Activated CD4-positive, CD25-positive, alpha-beta regulatory T cell treated with anti-CD3 and anti-CD28 coated beads, Interleukin-2, amount 50 U/mL, for 24 hours (primary cell): ENCODE measurements at places on chromosomes 2 and 18.

- no peak for ATAC-seq
Measured at GRCh38 chr18:12766986-12767433, 64.2 kb downstream of the PSMG2 start.

DNA sequence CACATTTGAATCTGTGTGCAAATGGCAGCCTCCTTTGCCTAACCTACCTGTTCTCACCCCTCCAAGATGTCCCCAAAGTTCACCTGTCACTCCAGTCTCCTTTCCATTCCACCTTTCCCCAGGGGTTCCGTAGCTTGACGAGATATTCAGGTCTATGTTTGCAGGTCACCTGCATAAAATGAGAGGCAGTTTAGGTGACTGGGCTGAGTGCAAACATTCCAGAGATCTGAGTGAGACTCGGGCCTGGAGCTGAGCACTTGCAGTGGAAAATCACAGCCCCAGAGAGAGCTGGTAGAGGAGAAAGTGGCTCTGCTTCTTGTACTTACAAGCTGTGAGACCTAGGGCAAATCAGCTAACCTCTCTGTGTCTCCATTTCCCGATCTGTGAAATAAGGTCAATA is 20.1 kb downstream of the CAPN14 start:
- no peak for ATAC-seq

- no peak for ATAC-seq
Measured at GRCh38 chr2:160575368-160575767, 81.8 kb upstream of the RBMS1 start.

- ATAC-seq: no peak
Measured at GRCh38 chr2:47254464-47254863, 99.4 kb upstream of the STPG4 start.

DNA sequence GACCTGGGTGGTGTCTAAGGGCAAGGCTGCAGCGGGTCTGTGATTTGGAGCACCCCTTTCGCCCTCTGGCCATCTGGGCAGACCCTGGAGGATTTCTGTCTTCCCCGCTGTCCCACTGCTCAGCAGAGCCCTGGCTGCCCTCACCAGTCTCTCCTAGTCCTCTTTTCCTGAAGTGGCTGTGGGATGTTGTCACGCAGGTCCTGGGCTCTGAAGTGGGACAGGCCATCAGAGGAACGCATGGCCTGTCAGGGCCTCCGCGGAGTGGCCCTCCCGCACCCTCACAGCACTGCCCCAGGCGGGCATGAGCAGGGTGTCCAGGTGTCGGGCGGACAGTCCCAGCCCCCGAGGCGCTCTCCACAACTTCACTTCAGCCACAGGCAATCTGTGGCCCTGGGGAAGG is 1.1 kb upstream of the TMEM185B start:
- no peak for ATAC-seq

DNA sequence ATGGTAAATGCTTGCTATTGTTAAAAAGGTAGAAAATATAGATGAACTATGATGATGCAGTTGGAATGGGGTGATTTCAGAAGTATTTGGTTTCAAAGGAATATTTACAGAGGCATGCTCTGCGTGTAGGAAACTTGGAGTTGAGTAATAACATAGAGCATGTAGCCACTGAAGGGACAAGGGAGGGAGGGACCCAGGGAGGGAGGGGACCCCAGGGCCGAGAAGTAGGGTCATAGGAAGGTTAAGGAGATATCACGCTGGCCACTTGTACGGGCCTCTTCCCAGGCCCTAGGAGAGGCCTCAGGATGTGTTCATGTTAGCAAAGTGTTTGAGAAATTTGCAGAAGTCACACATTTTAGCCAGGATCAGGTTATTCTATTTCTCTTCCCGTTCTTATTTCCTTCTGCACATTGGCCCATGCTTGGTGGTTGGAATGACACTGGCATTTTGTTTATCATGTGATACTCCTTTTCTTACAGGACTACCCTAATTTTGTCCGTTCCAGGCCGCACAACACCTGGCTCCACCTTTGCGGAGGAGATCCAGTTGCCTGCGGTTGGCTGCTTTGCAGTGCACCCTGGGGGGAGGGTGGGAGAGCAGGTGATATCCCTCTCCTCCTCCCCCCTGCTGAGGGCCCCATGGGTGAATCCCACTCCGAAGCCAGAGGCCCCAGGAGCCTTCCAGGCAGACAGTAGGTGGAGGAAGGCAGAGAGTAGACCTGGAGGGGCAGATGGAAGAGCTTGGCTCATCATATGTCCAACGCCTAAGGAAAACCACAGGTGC is 16.9 kb upstream of the ACKR3 start:
- ATAC-seq: no peak

DNA sequence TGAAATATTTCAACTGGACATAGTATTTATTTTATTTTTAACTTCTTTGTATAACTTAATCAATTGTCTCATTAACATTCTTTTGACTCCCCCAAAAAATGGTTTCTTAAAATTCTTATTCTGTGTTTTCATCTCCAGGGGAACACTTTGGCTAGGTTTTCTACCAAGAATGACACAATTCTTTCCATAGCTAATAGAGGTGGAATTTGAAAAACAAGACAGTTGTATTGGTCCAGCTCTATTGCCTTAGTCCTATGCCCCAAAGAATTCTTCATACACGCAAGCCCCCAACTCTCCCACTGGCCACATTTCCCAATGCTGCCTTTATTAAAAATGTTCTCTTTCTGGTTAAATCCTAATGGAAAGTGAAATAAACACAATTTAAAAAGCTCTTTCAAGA is 104.7 kb upstream of the PKDCC start:
- ATAC-seq: no peak

GRCh38 chr2:26179446-26179913 is 6.6 kb downstream of the GAREM2 start:
- no peak for ATAC-seq

GRCh38 chr2:157725846-157726245 is 97.2 kb upstream of the ACVR1C start:
- no peak for ATAC-seq

- ATAC-seq: no peak
Measured at GRCh38 chr18:76620321-76621170, 125.5 kb upstream of the ZNF516 start.

DNA sequence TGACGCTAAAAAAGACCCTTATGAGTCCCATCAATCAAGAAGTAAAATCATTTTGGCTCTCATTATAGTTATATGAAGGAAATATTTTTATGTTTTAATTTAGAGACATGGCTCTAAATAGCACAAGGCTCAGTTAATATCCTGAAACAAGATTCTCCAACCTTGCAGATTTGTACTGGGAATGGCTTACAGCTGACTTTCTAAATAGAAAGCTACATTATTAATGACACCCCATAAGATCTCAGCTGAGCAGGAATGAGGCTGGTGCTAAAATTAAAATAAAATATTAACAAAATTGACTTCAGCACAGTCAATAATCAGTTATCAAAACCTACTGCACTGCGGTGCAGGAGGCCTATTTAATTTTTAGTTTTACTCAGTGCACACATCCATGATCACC is 136.9 kb downstream of the SLC39A10 start:
- no peak for ATAC-seq

DNA sequence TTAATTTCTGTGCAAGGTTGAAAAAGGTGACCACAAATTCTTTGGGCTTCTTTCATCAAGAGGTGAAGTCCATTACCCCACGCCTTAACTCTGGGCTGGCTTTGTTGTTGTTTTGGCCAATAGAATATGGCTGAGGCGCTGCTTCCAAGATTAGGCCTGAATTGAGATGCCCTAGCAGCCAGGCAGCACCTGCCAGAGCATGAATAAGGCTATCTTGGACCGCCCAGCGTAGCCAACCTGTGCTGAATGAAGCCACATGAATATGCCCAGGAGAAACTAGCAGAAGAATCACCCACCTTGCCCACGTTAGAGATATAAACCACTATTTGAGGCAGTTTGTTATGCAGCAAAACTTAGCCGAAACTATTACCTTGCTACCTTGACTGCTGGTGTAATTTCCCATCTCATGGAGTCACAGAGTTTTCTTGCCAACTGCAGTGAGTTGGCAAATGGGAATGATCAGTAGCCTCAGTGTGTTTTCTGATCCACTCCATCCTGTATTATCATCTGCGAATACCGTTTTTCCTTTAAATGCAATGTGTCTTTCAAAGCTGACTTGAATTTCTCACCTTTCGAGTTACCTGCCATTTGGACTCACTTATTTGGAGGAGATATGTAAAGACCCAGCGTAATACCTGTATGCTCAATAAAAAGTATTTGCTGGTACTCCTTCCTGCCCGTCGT is 679 bp downstream of the TSGA10 start:
- ATAC-seq: no peak

DNA sequence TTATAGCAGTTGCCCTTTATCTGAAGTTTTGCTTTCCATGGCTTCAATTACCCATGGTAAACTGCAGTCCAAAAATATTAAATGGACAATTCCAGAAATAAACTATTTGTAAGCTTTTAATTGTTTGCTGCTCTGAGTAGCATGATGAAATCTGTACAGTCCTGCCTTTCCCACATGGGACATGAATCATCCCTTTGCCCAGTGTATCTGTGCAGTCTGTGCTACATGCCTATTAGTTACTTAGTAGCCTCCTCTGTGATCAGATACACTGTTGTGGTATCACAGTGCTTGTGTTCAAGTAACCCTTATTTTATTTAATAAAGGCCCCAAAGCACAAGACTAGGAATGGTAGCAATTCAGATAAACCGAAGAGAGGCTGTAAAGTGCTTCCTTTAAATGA is 810.6 kb upstream of the PIK3C3 start:
- no peak for ATAC-seq

- ATAC-seq: no peak
Measured at GRCh38 chr2:150327564-150328489, 159.6 kb downstream of the RND3 start.

- no peak for ATAC-seq
Measured at GRCh38 chr2:18551169-18551568, 9.3 kb downstream of the RDH14 start.

DNA sequence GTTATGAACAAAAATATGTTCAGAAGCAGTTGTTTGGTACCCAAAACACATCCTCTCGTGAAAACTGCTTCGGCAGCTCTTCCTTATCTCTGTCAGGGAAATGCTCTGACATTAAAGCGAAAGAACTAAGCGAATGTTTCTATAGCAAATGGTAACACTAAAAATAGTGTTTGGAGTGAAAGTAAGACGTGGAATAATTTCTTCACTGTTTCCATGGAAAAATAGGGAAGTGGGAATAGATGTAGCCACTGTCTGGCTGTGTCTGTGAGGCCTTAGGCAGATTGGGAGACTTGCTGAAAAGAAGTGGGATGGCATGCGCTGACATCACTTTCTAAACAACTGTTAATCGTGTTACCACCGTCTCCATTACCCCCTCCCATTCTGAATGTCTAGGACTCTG is 11.5 kb upstream of the CRACDL start:
- ATAC-seq: no peak

- no peak for ATAC-seq
Measured at GRCh38 chr2:168626647-168627046, 170.6 kb downstream of the CERS6 start.

DNA sequence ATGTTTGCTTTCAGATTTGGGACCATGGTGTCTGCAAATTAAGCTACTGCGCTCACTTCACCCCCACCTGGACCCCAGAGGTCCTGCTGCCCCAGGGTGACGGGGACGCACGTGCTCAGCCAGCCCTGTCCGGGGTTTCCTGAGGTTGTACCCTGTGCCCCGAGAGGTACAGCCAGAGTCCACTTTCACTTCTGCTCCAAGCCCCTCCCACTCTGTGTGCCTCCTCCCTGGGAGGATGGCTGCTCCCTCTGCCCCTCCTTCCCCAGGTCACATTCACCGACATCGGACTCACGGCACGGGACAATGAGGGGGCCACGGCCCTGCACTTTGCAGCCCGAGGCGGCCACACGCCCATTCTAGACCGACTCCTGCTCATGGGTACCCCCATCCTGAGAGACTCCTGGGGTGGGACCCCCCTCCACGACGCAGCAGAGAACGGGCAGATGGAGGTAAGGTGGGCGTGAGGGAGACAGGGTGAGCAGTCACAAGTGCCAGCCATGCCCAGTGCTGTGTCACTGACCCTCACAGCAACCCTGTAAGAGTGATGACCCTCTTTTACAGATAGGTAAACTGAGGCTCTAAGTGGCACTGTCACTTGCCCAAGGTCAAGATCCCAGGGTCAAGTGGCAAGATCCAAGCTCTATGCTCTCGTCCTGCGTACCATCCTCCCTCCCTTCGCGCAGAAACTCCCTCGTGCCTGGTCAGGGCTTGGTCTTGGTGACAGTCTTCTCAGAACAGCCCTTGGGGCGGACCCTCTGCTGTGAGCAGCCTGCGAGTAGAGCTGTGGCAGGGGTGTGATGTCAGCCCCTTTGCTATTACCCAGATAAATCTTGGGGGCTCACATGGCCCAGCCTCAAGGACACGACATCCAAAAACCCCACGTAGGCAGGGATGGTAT is 7.6 kb downstream of the ESPNL start:
- peak; percentile 36 for ATAC-seq

GRCh38 chr2:234309431-234309830 is 187.4 kb downstream of the ARL4C start:
- ATAC-seq: no peak

GRCh38 chr2:12083713-12084419 is 337.4 kb downstream of the LPIN1 start:
- no peak for ATAC-seq

DNA sequence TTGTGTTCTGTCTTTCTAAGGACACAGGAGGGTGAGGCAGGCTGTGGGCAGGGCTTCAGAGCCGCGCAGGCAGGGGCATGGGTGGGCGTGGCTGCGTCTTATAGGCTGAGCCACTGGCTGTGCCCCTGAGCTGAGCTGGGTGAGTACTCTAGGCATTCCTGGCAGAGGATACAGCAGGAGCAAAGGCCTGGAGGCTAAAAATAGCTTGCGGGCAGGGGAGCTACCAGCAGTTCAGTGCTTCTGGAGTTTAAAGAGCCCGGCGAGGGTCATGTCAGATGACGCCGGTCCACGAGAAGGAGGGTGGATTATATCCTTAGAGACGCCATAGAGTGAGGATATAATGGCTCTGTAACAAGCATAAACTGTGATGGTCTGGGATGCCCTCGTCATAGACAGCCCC is 31.5 kb upstream of the PDIA6 start:
- ATAC-seq: no peak

DNA sequence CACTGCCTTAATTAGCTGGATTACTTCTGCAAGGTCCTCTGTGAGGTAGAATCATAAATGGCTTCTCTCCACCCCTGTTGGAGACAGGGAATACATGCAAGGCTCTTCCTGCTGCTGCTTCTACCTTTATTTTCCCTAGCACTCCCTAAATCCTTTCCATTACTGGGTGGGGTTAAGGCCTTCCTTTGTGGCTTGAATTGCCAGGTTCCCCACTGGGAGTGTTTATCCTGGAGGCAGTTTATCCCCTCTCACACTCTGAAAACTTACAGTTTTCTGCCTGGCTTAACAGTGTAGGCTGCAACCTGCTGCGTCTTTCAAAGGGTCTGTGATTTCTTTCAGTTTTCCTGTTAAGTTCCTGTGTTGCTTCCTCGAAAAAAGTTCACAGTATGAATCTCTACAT is 1062.3 kb upstream of the CRIM1 start:
- no peak for ATAC-seq

DNA sequence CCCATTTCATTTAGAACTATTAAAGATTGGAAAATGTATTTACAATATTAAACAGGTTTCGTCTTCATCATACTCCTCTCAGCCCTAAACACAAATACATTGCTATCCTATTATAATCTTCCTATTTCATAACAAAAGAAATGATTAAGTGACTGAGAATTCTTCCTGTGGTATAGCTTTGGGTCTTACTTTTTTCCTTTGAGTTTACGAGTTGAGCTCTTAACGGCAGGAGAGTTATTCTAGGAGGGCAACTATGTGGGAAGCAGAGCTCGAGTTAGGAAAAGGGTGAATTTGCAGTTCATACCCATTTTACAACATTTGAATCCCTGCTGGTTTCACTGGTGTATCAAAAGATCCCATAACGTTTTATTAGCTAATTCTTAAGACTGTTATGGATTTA is 105.0 kb downstream of the FIGN start:
- no peak for ATAC-seq
